Natural killer cell treated with Interleukin-12 subunit alpha and Interleukin-12 subunit beta and Interleukin-15 and Interleukin-18, amount 100 ng/mL, for 72 hours (primary cell): ENCODE measurements at places on chromosomes 1 and 21. TPM values are rescaled to one million over a fixed set of nuclear protein-coding genes. Genes with fewer than 3 reads are reported as not detected.

Gene TUFT1
- total RNA-seq: 2.3 TPM

Gene LCE1C
- total RNA-seq: not detected

Gene DCDC2B
- total RNA-seq: 0.19 TPM

Gene LEMD1
- total RNA-seq: not detected

Gene AVPR1B
- not detected for total RNA-seq

Gene RHBDL2
- total RNA-seq: not detected

Gene TENT5C
- 75.1 TPM for total RNA-seq

Gene ATP5IF1
- total RNA-seq: 125 TPM

Gene UBE2G2
- total RNA-seq: 164 TPM

Gene OSCP1
- total RNA-seq: 0.59 TPM

Gene PIK3R3
- 7.4 TPM for total RNA-seq

Gene IQGAP3
- total RNA-seq: 3.4 TPM

Gene RUNX3
- 177 TPM for total RNA-seq

Gene TRIM46
- 9.3 TPM for total RNA-seq

Gene ATF3
- total RNA-seq: 16.9 TPM

Gene EPHX1
- total RNA-seq: 1.6 TPM

Gene IFFO2
- 44.2 TPM for total RNA-seq

Gene OR10X1
- not detected for total RNA-seq

Gene BRDT
- not detected for total RNA-seq

Gene SEC16B
- total RNA-seq: not detected

Gene ALPL
- not detected for total RNA-seq

Gene PTGFR
- not detected for total RNA-seq

Gene RBBP5
- 23.8 TPM for total RNA-seq

Gene LIN28A
- not detected for total RNA-seq

Gene FAM72D
- 10.5 TPM for total RNA-seq
